Naive thymus-derived CD4-positive, alpha-beta T cell (primary cell): ENCODE measurements at places on chromosomes 6 and 20. TPM values are rescaled to one million over a fixed set of nuclear protein-coding genes. Genes with fewer than 3 reads are reported as not detected.

DNA sequence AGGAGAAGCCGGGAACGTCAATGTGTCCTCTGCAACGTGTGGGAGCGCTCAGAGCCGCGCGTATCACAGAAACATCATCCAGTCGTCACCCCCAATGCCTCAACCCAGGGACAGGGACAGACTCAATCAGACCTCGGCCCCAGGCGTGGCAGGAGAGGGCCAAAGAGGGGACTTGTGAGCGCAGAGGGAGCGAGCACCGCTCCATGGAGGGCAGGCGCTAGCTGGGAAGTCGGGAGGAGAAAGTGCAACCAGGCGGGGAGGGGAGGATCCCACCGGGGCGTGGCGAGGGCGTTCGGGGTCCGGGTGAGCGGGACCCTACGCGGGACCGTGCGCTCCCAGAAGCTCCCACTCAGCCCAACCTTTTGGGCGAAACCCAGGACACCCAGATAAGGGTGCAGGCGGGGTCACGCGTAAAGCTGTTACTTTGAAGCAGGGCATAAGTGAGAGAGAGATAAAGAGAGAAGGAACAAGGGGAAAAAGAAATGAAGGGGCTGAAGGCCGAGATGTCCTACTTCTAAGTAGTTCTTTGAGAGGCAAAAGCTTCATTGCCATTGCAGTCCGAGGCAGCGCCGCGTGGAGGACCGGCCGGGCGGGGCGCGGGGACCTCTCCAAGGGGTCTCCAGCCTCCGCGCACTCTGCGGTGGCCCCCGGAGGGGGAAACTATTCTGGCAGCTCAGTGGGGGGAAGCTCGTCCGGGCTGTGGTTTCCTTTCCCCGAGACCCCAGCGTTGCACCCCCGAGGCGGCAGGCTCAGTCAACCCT lies 862 bp upstream of the SOBP start:
- no peak for DNase-seq
- H3K4me1 ChIP-seq: peaks cover 15% of the 10 kb centered on the region
- H3K4me3 ChIP-seq: peak overlapping the region; percentile 40
- H3K27me3 ChIP-seq: peaks cover 23% of the 10 kb centered on the region

SGK2 gene
- 2.1 TPM for total RNA-seq

- no peaks in the 10 kb centered on the region for H3K36me3 ChIP-seq
- no peak for DNase-seq
- H3K27me3 ChIP-seq: peaks cover 5% of the 10 kb centered on the region
- H3K4me3 ChIP-seq: no peak overlapping the region
Observed at GRCh38 chr6:32092760-32093497, 16.2 kb downstream of the TNXB start.

SMPDL3A gene
- 0.27 TPM for total RNA-seq

DNA sequence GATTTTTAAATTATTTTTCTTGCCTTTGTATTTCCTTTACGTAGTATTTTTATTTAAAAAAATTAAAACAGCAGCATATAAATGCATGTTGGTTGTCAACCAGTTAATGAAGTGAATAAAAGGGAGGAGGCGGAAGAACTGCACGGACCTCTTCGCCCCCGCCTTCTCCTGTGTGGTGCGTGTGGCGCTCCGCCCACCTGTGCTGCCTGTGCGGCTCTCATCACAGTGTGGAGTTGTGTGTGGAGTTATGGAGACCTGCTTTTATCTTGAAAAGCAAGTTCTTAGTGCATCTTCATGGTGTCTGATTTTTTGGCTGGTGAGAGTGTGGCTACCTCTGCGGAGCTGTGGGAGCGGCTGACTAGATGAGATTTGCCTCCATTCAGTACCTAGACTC lies 58.4 kb downstream of the PTPN1 start:
- H3K4me1 ChIP-seq: peaks cover 7% of the 10 kb centered on the region
- H3K36me3 ChIP-seq: peaks cover 3% of the 10 kb centered on the region
- H3K4me3 ChIP-seq: no peak overlapping the region

DNA sequence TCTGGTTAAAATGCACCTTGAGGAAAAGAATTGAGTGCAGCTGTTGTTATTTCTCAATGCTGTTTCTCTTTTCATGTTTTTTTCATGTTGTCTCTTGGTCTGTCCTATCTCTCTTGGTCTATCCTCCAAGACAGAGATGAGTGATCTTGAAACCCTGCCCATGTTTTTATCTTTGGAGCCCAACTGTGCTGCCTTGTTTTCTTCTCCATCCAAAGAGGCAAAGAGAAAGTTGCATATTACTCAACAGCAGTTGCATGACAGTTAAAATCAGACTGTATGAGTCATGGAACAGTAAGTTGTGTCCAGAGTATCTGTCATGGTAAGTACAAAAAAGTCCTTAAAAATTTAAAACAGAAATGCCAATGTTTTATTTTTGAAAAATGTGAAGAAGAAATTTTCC lies 26.2 kb downstream of the BCAS1 start:
- H3K27ac ChIP-seq: no peak overlapping the region
- DNase-seq: no peak
- H3K4me3 ChIP-seq: no peak overlapping the region
- no peaks in the 10 kb centered on the region for H3K36me3 ChIP-seq
- H3K27me3 ChIP-seq: no peaks in the 10 kb centered on the region

GRCh38 chr6:145309842-145310535 lies 425.3 kb downstream of the EPM2A start:
- no peaks in the 10 kb centered on the region for H3K36me3 ChIP-seq
- H3K27me3 ChIP-seq: no peaks in the 10 kb centered on the region
- H3K4me1 ChIP-seq: no peaks in the 10 kb centered on the region
- H3K4me3 ChIP-seq: no peak overlapping the region

- H3K4me3 ChIP-seq: peak overlapping the region; percentile 25
- H3K4me1 ChIP-seq: peaks cover 39% of the 10 kb centered on the region
- H3K27ac ChIP-seq: peak overlapping the region; percentile 72
Observed at GRCh38 chr20:62030834-62031434, 34.7 kb downstream of the TAF4 start.
